Gastroesophageal sphincter (tissue), 4 donors: ENCODE measurements at places on chromosomes 3 and 15. TPM values are rescaled to one million over a fixed set of nuclear protein-coding genes. Genes with fewer than 3 reads are reported as not detected.

- ATAC-seq, result no peak
Observed at GRCh38 chr3:126873416-126873815, 109.5 kb upstream of the PLXNA1 start.

DNA sequence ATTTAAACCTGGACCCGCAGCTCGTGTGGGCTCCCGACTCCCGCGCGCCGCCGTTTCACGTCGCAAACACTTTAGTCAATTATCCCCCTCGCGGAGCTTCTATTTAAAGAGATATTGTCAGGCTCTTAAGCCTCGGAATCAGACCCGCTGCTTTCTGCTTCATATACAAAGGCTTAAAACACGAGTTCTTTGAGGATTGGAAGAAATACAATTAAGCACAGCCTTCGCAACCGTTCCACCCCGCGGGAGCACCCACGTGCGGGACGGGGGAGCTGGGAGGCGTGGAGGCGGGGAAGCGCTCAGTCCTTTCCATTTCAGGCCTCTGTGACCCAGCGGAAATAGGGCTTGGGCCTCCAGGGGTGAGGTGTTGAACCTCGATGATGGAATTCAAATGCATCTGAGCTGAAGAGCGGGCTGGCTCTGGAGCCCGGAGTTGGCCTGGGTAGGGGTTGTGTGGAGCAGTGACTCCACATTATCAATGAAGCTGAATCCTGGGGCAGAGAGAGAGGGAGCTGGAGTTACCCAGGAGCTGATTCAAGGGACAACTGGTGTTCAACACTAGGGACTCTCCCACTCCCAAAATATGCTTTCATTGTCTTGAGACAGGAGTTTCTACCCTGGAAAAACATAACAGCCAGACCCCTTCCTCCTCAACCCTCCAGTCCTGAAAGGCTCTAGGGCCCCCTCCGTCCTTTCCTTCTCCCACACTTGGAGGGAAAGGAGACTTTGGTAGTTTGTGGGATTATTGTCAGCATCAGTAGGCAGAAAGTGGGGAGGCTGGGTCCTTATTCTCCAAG, 2.4 kb downstream of the ANKRD63 start:
- ATAC-seq, result no peak

DNA sequence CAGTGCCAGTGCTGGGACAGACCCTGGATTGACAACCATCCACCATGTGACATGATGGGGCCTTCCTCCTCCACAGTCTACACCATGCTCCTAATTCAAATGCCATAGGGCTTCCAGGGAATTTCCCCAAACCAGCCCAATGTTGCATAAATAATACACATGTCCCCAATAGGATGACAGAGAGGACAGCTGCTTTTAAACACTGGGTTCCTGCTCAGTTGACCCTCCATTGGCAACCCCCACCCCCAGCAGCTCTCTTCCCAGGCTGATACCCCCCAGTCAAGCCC, 28.3 kb upstream of the ATP2B2 start:
- no peak for ATAC-seq

DNA sequence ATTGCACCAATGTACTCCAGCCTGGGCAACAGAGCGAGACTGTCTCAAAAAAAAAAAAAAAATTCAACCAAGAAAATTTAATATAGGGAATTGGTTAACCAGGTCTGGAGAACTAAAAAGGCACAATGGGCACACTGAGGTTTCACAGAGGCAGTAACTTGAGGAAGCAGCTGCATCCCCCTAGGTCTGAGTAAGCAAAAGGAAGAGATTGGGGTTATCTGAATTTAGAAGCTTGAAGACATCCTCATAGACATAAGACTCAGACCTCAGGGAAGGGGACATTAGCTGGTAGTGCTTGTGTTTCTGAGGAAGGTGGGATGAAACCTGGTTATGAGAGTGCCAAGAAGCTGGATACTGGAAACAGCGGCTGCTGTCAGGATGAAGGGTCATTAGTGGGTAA, 50.1 kb upstream of the LEKR1 start:
- ATAC-seq, result no peak

INKA1 gene
- 2.7 TPM for total RNA-seq

MELTF gene
- total RNA-seq, result 11.5 TPM

DNA sequence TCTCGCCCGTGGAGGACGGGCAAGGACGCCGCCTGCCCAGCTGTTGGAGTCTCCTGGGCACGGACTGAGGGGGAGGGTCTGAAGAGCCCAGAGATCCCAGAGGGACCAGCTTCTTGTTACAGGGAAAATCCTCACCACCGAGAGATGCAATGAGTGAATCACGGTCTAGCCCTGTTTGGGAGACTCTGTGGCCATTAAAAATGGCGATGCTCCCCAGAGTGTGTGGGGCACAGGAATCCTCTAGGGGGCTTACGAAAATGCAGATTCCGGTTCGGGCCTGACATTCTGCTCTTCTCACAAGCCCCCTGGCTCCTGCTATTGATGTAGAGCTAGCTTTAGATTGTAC, 35.5 kb upstream of the EPHB3 start:
- peak; percentile 4 for ATAC-seq

IMPG2 gene
- 0.81 TPM for total RNA-seq
